Stimulated activated CD8-positive, alpha-beta memory T cell treated with anti-CD3 and anti-CD28 coated beads, Interleukin-7, amount 100 ng/mL, for 24 hours (primary cell): ENCODE measurements at places on chromosomes 5 and 9.
A peak's percentile ranks its signal among the peaks of the same experiment; 100 is the strongest.

DNA sequence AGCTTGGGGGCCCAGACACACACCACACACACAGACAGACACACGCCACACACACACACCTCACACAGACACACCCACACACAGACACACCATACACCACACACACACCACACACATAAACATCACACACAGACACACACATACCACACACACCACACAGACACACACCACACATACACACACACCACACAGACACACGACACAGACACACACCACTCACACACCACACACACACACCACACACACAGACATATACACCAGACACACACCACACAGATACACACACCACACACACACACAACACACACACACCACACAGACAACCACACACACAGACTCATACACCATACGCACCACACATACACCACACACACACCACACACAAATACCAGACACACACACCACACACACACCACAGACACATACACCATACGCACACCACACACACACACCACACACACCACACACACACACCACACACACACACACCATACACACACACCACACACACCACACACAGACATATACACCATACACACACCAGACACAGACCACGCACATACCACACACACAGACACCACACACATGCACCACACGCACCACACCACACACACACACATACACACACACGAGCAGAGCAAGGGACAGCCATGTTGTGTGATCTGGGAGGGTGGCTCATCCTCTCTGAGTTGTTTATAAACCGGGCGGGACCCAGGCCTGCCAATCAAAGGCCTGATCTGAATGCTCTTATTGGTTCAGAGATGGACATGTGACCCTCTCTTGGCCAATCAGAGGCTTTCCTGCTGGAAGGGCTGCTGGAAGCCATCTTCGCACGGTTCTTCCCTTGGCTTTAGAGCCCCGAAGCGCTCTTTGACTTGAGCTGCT, 148.3 kb downstream of the GAPVD1 start:
- no peak for DNase-seq

GRCh38 chr9:130243015-130243881, 22.3 kb upstream of the HMCN2 start:
- DNase-seq, result peak; percentile 73

DNA sequence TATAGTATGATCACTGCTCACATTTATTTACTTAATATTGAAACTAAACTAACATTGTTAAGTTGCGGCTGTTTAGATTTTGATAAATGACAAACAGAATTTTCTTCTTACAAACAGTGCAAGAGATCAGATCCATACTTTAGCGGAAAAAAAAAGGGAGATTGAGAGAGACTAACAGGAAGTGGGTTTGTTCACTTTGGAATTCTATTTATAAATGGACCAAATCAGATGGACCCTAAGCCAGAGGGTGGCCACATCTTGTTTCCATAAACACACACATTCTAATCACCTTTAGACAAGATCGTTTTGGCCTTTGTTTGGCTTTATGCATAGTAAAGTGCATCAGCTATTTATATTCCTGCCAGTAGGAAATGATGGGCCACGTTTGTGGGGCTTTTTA, 381.4 kb upstream of the CD180 start:
- no peak for DNase-seq

DNA sequence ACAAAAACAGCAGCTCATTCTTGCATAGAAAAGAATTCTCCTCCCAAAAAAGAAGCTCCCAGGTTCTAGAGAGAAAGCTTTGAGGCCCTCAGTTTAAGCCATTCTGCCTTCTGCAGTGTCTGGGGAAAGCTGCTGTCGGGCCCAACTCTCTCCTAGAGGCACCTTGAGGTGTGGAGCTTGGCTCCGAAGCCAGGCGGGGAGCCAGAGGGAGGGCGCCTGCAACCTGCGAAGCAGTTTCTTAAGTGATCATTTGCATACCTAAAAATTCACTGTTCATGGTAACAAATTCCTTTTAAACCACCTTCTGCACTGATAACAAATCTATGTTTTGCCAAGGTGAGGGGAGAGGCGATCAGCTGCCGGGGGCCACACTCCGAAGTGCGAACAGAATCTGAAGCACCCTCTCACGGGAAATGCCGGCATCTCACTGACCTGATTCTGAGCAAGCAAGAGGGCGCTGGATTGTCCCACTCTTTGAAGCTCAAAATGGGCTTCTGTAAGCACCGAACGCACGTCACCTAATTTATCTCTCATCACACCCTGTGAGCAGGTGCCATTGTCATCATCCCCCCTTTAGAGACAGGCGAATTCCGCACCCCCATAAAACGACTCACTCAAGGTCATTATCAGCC, 86.1 kb downstream of the GTF3C4 start:
- no peak for DNase-seq

DNA sequence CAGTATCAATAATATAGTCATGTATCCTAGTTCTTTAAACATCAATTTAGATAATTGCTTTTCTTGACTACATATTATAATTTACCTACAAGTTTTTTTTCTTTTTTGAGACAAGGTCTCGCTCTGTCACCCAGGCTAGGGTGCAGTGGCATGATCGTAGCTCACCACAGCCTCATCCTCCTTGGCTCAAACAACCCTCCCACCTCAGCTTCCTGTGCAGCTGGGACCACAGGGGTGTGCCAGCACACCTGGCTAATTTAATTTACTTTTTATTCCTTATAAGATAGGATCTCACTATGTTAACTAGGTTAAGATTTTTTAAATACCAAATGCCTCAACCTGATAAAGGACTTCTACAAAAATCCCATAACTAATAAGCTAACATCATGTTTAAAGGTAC, 21.1 kb downstream of the UIMC1 start:
- no peak for DNase-seq

DNA sequence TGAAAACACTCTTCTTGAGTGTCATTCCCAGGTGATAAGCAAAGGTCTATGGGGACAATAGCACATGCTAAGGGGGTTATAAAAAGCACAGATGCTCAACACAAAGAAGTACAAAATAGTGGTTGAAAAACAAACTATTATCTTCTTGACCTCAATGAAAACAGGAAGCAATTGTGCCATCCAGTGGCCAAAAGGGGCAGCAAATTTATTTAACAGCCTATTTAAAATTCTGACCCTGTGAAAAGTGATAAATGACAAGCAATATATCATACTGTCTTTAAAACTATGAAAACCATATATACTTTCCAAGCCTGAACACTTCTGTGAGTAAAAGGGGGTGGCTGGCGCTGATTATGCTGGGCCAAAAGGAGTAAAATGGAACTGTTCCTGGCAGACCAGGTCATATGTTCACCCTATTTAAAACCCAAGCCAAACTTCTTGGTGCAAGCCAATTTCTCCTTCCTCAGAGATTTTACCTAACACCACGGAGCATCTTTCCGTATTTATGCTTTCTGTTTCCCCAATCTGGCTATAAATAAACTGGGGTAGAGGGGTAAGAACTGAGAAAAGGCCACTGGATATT, 29.7 kb downstream of the TEX10 start:
- DNase-seq, result no peak

DNA sequence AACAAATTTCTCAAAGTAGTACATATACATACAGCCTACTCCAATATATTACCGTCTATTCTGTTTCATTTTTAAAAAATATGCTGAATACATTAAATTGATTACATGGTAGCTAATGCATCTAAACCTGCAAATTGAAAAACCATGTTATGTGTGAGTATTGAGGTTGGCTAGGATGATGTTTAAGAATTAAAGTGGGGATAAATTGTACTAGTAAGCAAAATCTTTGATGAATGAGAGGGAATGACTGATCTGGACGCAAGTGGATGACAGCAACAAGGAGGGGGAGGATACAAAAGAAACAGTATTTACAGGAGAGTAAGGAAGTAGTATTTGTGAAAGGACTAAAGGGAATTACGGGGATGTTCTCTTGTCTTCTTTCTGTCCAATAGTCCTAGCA, 37.4 kb downstream of the RAD50 start:
- DNase-seq, result no peak

GRCh38 chr5:136037001-136037705, 8.4 kb downstream of the TGFBI start:
- no peak for DNase-seq

- DNase-seq, result no peak
These were observed at the start of gene GOLM1 for GRCh38 chr9:86098824-86099700. TSS of gene GOLM1 (minus strand) at chr9:86099558. CDS start at chr9:86079320, 20,238 bp downstream.

DNA sequence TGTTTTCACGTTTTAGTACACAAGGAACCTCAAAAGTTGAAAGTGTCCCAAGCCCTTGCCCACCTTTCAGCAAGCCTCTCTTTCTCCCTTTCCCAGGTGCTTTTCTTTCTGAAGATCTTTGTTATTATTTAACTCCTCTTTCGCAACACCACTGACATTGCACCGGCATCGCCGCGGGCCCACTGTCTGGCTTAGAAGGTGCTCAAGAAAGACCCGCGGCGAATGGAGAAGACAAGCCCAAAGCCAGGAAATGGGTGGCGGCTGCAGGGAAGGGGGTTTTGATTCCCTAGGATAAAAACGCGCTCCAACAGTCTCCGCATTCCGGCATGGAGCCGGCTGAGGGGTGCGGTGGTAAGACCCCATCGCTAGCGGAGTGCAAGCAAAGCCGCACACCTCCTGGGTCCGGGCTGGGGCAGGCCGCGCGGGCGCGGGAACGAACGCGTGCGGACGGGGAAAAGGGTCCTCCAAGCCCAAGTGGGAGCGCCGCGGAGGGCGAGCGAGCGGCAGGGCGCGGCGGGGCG, 404 bp upstream of the AFAP1L1 start:
- DNase-seq, result no peak

GRCh38 chr9:110984890-110985437, 53.3 kb downstream of the LPAR1 start:
- no peak for DNase-seq

GRCh38 chr5:38715696-38716095, 130.1 kb upstream of the OSMR start:
- DNase-seq, result no peak

DNA sequence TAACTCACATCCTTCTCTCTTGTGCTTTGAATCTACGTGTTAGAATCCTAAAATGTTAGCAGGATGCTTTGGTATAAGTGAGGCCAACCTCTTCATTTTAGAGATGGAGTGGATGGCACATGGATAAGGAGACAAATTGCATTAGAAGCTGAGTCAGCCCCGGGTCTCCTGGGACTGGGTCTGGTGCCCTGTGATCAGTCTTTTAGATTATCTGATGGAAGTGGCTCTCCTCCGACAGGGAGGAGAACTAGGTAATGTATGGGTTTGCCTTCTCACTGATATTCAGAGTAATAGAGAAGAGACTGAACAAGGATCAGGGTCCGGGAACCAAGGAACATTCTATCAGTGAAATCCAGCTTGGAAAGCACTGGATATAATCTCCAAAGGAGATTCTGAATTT, 74.9 kb upstream of the TNFSF8 start:
- DNase-seq, result no peak

- no peak for DNase-seq
These were observed 1.9 kb downstream of the KIAA1191 start for GRCh38 chr5:176359658-176360057.

GRCh38 chr9:87889065-87889881, 6.6 kb downstream of the SPATA31E1 start:
- no peak for DNase-seq

DNA sequence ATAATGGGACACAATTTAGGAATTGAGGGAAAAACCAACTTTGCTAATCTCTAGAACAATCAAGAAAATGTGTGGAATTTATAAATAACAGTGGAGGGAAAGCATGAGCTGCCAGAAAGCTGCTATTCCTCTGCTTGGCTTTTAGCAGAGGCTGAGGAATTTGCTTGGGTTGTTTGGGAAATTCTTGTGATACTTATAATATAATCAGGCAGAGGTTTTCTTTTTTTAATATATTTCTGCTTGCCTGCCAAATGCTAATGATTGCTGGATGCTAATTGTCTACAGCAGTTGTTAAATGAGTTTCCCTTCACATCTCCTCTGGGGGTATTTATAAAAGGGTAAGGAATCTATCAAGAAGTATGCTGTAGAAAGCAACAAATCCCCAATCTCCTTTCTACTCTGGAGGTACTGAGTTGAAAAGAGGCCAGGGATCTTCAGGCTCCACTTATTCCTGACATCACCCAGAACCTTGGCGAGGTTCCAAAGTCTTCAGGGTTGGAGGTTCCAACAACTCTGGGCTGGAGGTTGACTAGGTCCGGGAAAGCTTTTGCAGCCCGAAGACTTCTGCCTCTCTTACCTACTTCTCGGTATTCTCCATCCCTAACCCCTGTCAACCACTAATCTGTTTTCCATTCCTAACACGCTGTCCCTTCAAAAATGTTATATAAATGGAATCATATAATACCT, 60.4 kb upstream of the TMED7 start:
- no peak for DNase-seq

GRCh38 chr9:114007991-114008666, 70.0 kb downstream of the AMBP start:
- DNase-seq, result no peak

DNA sequence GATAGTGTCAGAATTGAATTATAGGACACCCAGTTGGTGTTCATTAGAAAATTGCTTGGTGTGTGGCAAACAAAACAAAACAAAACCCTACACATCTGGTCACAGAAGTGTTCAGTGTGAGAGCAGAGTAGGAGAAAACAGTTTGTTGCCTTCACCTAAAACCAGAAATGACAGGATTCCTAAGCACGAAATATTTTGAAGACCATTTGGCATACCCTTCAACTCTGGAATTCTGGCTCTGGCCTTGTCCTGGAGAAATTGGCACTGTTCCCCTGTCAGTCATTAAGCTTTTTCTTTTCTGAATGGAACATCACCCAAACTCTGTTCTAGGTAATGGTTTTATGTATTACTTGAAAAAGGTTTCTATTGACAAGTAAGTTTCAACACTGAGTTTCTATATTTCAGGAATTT, 110.2 kb upstream of the PCA3 start:
- DNase-seq, result no peak

DNA sequence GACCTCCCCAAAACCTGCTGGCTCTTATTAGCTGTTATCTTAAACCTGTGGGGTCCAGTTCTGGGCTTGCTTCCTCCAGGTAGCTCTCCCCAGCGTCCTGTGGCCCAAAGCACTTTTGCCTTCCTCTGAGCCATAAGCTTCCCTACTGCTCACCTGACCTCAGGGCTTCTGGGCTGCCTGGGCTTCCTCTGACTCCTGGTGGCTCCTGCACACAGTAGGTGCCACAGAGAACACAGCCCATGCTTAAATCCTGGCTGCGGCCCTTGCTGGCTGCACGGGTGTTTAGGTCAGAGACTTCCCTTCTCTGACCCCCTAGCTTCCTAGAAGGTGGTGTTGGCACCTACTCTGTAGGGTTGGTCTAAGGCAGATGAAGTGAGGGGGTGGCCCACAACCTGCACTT, 2.5 kb downstream of the RALGDS start:
- DNase-seq, result no peak

GRCh38 chr9:127061411-127061810, 61.0 kb downstream of the ANGPTL2 start:
- no peak for DNase-seq
